ENCODE measurements at places on chromosomes 12 and 14. TPM values are rescaled to one million over a fixed set of nuclear protein-coding genes. Genes with fewer than 3 reads are reported as not detected.

DNA sequence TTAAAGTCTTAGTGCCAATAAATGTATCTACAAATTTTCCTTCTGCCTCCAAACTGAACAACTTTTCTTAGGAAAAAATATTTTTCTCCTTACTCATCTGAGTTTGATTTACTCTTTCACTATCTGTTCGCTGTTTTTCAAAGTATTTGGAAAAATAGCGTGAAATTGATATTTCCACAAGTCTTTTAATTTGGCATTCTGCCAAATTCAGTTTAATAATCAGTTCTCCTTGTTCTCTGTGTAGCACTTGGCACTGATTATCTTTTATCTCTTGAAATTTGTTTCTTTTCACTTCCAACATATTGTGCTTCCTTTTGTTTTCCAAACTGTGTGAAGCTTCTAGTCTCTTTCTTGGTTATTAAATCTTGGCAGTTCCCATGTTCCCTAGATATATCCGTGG is 559.8 kb downstream of the RPL10L start:
- DNase-seq: no peak

DNA sequence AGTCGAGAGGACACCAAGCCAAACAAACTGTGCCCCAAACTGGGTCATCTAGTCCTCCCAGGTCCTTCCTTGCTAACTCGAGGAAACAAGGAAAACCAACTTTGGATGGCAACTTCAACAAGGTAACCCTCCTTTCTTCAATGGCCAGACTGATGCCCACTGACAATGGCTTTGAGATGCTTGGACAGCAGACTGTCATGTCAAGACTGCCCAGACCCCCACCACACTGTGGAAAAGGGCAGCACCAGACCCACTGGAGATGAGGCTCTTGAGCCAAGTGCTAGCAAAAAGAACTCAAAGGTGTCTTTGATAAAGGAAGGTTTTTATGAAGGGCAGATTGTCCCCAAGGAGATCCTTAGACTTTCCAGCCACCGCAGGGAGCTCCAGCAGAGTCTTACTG is 9.0 kb upstream of the CDH24 start:
- no peak for DNase-seq

DNA sequence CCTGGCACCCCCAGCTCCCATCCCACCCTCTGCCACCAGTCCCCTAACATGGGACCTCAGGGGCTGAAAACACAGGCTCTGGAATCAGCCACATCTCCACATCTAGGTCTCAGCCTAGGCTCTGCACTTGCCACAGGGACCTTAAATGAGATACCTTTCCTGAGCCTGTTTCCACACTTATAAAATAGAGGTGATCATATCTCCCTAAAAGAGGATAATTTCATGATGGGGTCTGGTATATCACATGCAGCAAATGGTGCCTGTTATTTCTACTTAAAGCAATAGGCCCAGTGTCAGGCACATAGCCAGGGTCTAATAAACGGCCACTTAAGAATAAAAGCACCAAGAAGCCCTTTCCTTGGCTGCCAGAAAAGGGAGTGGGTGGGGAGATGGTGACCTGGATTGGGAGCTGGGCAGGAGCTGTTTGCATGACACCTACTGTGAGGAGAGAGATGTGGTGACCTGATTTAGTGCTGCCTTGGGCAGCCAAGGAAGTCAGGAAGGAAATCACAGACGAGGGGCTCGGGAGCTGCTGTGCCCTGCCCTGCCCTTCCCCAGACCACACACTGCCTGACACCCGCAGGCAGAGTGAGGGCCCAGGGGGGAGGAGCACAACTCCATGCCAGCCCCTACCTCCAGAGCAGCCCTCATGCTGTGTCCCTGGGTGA is 71.2 kb downstream of the IRF2BPL start:
- no peak for DNase-seq

The YY1 gene
- polyA plus RNA-seq: 164 TPM

GRCh38 chr12:13005649-13006048 is 5.6 kb upstream of the HEBP1 start:
- DNase-seq: no peak

- DNase-seq: no peak
Observed at GRCh38 chr14:55722054-55722453, 142.0 kb downstream of the KTN1 start.

The RND1 gene
- 4.2 TPM for polyA plus RNA-seq
